ENCODE measurements at places on chromosomes 13 and 19.
A peak's percentile ranks its signal among the peaks of the same experiment; 100 is the strongest.

DNA sequence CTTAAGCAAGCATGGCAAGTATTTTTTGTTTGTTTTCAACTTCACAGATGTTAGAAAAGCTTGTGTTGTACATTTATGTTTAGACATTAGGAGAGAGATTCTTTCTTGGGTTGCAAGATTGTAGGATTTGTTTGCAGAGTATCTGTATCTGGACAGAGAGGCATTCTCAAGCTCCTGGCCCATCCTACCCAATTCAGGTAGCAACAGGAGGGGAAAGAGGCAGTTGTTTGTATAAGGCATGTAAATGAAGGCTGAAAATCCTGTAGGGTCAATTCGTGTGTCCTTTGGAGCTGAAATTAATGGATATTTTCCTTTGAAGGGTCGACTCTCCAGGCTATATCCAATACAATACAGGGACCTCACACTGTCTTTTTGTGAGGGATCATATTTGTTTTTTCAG is 147.3 kb downstream of the KCNRG start:
- DNase-seq, result no peak

GRCh38 chr19:4518345-4519171 is at the start of gene PLIN4:
TSS of gene PLIN4 (minus strand) at chr19:4518486. CDS start at chr19:4518272, 214 bp downstream.
- DNase-seq, result no peak

DNA sequence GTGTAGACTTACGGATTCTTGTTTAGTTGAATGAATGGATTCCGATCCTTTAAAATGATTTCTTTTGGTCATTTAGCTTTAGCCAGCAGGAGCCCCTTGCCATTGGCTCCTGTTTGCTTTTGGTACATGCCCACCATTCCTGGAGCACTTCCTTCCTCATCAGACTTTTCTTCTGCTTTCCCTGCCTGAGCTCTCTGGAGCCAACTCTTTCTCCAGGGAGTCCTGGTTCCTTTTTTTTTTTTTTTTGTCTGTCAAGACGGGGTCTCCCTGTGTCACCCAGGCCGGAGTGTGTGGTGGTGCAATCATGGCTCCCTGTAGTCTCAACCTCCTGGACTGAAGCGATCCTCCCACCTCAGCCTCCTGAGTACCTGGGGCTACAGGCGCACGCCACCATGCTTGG is 37.8 kb downstream of the SMARCA4 start:
- no peak for DNase-seq

- no peak for DNase-seq
These were observed 59.4 kb downstream of the TSC22D1 start for GRCh38 chr13:44516771-44517170.

DNA sequence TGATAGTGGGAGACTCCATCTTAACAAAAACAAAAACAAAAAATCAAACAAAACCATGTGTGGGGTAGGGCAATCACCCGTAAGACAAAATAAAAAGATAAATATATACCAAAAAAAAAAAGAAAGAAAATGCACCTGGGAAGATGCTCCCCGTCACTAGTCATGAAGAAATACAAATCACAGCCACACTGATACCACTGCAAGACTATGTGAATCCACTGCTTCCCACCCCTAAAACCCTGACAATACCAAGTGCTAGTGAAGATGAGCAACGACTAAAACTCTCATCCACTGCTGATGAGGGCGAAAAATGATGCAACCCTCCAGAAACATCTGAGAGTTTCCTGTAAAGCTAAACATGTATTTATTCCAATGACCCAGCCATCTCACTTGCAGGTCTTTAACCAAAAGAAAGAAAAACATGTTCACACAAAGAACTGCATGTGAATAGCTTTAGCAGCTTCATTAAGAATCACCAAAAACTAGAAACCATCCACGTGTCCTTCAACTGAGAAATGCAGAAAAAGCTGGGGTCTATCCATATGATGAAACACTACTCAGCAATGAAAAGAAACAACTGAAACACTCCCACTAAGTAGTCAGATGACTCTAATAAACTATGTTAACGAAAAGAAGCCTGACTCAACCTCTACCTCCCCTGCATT is 31.7 kb downstream of the BRD4 start:
- DNase-seq, result no peak

DNA sequence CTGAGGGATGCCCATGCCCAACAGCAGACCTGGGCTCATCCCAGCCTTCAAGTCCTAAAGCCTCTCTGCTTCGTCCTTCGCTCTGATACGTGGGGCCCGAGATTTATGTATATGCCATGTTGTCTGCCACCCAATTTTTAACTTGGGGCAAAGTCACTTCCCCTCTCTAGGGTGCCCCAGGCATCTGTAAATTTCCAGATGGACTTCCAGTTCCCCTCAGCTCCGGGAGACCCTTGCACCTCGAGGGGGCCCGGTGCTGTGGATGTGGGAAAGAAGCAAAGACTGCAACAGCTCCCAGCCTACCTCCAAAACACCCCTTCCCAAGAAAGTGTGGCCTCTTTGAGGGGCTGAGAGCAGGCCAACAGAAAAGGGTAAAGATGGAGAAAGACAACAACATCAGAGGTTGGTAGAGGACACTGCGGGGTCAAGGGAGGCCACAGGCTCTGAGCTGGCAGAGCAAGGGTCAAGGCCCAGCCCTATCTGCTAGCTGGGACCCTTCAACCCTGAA is 97.4 kb downstream of the STK24 start:
- no peak for DNase-seq

- peak; percentile 47 for DNase-seq
These were observed 65.6 kb downstream of the MCF2L start for GRCh38 chr13:113034451-113035212.

DNA sequence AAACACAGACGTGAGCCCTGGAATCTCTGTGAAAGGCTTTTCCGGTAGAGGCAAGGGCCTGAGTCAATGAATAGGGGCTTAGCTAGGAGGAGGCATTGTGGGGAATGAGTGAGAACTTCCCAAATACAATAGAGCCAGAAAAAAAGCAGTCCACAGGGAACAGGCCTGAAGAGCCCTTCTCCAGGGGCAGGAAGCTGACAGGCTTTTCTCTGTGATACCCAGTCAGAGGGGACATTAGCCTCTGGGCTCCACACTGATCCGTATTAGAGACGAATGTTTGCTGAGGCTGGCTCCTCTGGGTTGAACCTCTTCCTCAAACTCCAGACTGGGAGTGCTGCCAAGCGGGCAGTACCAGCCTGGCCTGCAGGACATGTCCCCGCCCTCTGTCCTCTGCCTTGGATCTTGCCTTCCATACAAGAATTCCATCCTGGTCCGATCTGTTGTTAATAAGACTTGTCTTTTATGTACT is 2.3 kb downstream of the DHRS12 start:
- DNase-seq, result no peak

GRCh38 chr13:35894636-35895035 is 236.5 kb downstream of the DCLK1 start:
- DNase-seq, result no peak

DNA sequence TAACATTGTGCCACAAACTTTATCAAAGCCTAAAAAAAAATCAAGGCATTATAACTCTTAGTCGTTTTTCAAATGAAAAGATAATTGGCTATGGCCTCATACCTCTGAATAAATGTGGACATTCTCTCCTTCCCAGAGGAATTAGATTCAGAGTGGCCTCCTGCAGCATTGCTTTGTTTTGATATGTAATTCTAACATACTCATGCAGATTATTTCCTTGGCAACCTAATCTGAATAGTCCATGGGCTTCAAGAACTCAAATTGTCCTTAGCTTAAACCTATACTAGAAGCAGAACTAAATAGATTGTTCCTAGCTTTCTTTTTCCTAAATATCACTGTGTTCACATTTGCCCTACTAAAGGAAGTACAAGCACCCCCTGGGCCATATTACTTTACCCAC is 1146.9 kb downstream of the OLFM4 start:
- no peak for DNase-seq

GRCh38 chr13:31790992-31791391 is 51.7 kb downstream of the RXFP2 start:
- no peak for DNase-seq

DNA sequence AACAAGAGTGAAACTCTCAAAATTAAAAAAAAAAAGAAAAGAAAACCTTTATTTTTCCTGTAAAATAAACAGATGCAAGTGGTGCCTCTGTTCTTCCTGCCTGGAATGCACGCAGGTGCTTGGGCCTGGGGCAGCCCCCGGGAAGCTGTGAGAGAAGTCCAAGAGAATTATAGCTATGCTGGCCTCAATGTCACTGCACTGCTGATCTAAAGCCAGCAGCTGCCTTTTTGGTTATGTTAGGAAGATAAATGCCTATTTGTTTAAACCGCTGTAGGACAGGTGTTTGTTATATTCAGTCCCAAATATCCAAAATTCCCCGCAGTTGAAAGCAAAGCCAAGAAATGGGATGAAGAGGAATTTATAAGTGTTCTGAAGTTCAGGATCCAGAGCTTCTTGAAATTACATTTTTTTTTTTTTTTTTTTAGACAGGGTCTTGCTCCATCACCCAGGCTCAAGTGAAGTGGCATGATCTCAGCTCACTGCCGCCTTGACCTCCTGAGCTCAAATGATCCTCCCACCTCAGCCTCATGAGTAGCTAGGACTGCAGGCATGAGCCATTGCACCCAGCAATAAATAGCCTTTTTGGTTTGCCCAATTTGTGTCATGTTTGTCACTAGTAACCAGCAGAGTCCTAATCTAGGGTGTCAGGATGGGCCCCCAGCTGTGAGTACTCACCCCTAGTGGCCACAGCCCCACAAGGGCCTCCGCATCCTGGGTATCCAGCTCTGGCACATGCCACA is 2.2 kb downstream of the RINL start:
- no peak for DNase-seq

DNA sequence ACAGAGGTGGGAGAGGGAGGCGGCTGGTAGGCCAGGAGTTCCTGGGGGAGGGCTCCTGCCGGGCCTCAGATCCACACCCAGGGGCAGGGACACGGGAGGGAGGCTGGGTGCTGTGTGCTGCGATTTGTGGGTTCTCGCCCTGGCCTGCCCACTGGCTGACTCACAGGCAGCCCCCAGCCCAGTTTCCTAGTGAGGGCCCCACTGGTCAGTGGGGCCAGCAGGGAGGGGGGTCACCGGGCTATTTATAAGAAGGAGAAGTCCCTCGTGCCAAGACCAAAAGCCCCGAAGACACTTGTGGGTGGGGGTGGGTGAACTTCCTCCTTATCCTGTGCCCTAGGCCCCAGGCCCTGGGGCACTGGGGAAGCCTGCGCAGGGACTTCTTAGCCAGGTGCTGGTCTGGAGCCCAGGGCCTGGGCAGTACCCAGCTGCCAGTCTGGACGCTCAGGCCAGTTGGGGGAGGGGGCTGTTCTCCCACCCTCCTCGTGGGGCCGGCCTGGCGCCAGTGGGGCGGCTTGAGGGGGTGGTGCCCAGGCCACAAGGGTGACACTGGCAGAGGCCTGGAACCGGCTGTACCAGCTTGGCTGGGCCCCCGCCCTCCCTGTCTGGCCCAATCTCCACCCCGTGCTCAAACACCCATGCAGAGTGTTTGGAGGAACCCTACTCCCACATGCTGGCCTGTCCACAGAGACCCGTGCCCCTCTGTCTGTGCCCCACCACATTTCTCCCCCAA is 5.0 kb upstream of the JUNB start:
- peak; percentile 50 for DNase-seq

DNA sequence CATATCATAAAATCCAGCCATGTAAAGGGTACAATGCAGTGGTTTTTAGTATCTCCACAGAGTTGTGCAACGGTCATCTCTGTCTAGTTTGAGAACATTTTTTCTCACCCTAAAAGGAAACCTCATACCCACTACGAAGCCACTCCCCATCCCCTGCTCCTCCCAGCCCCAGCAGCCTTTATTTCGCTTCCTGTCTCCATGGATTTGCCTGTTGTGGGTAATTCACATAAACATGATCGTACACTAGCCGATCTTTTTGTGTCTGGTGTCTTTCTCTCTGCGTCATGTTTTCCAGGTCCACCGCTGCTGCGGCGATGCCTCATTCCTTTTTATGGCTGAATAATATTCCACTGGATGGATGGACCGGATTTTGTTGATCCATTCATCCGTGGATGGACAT is 28.6 kb downstream of the BICRA start:
- DNase-seq, result no peak

GRCh38 chr13:111398715-111399299 is 78.4 kb downstream of the TEX29 start:
- DNase-seq, result no peak

DNA sequence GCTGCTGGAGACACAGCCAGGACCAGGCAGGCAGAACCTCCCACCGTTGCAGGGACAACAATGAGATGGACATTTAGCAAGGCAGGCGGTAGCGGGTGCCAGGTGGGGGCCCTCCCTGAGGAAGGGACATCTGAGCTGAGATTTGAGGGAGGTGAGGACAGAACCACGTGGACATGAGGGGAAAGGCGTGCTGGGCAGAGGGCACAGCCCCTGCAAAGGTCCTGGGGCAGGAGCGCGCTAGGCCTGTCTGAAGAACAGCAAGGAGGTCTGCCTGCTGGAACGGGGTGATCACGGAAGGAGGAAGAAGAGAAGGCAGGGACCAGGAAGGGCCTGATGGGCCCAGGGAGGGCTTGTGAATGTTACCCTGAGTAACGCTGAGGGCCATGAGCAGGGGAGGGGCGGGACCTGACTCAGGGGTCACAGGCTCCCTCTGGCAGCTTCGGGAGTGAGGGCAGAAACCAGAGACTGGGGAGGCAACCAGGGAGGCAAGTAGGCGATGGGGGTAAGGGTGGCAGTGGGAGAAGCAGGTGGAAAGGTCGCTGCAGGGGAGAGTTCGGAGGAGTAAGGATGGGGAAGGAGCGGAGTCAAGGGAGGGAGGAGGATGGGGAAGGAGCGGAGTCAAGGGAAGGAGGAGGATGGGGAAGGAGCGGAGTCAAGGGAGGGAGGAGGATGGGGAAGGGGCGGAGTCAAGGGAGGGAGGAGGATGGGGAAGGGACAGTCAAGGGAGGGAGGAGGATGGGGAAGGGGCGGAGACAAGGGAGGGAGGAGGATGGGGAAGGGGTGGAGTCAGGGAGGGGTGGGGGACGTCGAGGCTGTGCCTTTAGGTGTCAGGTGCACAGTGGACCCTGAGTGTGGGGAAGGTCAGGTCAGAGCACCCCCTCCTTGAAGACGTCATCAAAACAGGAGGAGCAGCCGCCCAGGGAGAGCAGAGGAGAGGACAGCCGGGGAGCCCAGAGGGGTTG is 15.7 kb upstream of the B3GNT3 start:
- peak; percentile 52 for DNase-seq

DNA sequence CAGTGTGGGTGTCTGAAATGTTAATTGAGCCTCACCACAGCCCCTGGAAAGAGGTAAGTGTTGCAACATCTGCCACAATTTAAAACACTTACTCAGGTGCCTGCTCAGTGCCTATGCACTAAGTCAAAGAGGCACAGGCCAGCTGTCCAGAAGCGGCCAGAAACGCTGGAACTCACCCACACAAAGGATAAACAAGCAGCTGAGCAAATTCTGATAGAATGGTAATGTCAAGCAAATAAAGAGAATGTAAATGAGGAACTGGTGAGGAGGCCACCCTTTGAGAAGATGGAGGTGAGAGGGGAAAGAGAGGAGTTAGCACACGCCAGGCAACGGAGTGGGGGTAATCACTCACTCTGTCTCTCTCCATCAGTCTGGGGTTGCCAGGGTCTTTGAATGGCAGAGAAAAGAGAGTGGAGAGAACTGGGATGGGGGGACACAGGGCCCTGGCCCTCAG is 67.7 kb upstream of the SERP2 start:
- DNase-seq, result peak; percentile 49
